ENCODE measurements at places on chromosomes 4 and X.

DNA sequence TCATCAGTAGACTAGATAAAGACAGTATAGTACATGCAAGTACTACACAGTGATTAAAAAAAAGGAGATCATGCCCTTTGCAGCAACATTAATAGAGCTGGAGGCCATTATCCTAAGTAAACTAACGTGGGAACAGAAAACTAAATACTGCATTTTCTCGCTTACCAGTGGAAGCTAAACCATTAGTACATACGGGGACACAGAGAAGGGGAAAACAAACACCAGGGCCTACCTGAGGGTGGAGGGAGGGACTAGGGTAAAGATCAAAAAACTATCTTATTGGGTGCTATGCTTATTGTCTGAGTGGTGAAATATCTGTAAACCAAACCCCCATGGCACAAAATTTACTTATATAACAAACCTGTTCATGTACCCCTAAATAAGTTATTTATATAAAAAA lies 836.9 kb downstream of the SH3BGRL start:
- no peak for DNase-seq

DNA sequence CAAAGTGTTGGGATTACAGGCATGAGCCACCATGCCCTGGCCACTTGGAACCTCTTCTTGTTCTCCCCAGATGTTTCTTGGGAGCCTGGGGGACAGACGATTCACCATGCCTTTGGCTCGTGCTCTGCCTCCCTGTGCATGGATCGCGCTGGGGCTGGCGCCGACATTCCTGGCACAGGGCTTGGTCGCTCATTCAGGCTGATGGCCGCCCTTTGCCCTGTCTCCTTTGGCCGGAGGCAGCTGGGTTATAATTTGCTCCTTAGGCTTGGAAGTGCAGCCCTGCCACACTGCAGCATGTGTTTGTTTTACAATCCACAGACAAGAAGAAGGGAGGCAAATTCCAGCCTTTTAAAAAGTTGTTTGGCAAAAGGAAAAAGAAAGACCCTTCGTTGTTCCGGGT lies 115.3 kb downstream of the AASDH start:
- DNase-seq, result no peak

DNA sequence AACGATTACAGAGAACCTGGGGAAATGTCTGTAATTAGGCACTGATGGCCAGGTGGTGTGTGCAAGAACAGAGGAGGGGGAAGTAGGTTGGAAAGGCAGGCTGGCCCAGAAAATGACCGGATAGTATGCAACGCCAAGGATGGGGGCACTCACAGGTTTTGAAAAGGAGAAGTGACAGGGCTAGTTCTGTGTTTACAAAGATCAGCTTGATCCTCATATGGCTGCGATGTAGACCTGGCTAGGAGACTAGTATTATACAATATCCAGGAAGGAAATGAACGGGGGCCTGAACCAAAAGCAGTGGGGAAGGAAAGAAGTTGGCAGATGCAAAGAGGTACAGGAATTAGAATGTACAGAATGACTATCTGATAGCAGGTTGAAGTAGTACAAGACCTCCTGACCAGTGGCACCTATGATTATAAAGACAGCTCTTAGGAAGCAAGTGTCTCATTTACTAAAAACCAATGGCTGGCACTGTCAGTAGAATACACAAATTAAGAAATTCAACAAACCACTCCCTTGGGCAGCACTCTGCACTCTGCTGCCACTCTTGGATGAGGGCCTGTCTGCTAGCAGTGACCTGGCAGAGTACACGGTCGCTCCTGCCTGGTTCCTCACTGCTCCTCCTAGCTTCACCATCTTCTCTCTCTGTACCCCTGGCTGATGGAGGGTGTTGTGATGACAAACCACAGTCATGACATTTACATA lies 14.1 kb downstream of the MFAP3L start:
- DNase-seq, result no peak

GRCh38 chr4:187109636-187110035 lies 386.0 kb upstream of the FAT1 start:
- no peak for DNase-seq

DNA sequence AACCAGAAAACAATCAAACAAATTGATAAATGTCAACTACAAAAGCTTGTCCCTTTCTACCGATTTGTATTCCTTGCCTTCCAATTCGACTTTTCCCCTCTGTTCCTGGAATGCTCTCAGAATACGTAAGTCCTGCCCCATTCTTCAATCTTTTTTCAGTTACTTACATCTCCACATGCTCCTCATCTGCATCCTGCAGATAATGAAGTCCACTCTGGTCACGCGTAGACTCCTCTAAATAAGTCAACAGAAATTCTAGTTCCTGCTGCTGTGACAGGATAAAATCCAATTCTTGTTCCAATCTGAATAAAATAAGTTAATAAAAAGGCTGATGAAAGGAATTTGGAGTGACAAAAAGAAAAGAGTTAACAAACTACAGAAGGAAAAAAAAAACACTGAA lies 34.4 kb upstream of the RBM41 start:
- DNase-seq, result no peak

GRCh38 chrX:70313503-70313902 lies 23.6 kb downstream of the KIF4A start:
- no peak for DNase-seq

DNA sequence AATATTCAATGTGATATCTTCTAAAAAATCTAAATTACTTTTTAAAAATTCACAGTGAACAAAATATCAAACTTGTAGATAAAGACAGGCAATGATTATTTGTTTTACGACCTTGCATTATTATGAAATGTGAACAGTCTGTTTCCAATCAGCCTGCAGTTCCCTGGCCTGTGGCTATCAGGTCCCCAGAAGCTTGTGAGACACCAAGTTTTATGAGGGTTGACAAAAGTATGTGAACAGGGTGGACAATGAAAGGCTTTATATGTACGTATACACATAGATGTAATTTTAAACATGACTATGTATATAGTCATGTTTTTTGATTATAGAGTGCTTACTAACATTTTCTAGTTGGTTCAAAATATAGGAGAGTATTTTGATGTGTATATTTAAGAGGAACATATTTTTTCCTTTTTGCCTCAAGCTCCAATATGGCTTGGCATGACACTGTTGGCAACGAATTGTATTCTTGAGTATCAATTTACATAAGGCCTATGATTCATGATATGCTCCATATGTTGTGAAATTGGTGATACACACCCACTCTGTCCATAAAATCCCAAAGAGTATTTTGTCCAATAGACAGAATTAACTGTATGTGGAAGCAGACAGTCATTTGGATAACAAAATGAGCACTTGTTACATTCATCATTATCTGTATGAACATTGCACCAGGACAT lies 55.7 kb downstream of the BTC start:
- DNase-seq, result no peak

DNA sequence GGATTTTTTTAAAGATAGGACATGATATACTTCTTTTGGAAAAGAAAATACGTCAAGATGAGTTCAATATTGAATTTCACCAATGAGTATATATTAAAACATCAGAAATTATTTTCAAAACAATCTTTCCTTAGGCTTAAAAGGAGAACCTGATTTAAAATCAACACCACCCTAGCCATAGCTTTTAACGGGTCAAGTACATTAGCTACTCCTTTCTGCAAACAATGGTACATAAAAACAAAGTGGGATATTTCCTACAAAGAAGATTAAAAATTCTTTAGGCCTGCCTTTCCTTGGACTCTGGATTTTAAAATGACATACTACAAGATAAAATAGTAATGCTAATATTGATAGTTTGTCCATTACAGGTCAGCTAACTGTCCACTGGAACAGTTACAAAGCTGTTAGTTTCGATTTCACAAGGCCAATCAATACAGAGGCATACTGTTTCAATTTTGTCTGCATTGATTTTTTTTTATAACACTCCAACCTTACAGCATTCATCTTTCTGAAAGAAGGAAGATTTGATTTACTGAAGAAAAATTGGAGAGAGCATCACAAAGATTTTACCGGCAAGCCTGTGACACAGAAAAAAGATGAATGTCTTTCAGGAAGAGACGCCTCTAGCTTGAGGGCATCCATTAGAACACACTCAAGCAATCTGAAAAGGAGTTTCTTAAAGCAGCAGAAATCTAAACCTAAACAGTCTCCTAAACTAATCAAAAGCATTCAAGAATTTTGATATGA lies 97.2 kb downstream of the MAB21L2 start:
- no peak for DNase-seq

- no peak for DNase-seq
Observed at GRCh38 chr4:177796841-177797240, 354.6 kb upstream of the AGA start.

DNA sequence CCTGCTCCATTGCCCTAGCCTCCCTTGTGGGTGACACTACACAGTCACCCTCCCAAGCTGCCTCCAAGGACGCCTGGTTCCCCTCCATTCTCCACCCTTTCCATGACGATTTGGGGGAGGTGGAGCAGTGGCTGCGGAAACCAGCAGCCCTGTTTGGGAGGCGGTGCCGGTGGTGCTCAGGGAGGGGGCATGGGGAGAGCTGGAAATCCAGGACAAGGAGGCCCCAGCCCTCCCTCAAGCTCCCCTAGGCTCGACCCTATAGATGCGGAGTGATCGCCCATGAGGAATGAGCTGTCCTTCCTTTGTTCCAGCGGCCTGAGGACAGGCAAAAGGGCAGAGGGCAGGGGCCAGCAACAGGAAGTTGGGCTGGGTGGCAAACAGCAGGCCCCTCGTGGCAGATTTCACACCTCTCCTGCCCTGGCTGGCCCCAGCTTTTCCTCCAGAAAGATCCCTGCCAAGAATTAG lies 3.6 kb upstream of the RENBP start:
- no peak for DNase-seq

- DNase-seq, result no peak
Observed at GRCh38 chr4:21452931-21453330, 495.6 kb downstream of the KCNIP4 start.

DNA sequence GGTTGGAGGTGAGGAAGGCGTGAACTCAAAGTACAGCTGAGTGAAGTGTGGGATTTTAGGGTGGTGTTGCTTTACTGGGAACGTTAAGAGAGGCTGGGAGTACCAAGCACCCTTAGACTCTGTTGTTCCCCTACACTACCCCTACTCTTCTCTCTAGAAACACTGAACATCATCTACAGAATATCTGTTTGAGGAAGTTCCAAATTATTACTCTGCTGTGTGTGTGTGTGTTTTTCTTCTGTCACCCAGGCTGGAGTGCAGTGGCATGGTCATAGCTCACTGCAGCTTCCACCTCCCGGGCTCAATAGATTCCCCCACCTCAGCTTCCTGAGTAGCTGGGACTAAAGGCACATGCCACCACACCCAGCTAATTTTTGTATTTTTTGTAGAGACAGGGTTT lies 76.7 kb upstream of the AP1S2 start:
- no peak for DNase-seq

DNA sequence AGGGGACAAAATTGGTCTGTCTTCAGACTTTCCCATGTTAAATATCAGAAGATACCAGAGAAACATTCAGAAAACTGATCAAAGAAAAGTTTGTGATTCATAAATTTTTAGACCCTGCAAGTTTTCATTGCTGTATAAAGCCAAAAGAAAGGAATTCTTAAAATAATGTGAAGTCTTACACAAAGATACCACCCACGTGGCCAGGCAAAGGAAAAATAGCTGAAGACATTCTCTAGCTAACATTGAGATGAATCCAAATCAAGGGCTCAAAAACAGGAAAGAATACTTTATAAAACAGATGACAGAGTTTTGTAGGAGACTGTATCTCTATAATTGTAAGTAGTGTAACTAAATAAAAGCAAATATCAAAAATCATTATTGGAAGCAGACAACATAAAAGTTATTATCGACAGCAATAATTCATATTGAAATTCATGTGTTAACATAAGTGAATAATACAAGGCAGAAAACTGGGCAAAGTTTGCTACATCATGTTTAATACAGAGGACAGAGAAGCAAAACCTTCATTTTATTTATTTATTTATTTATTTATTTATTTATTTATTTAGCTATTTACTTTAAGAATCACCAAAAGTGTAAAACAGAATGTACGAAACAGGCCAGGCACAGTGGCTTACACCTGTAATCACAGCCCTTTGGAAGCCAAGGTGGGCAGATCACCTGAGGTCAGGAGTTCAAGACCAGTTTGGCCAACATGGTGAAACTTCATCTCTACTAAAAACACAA lies 204.6 kb upstream of the SLIT2 start:
- DNase-seq, result no peak

- DNase-seq, result no peak
Observed at GRCh38 chr4:18689308-18690115, 668.0 kb upstream of the LCORL start.

GRCh38 chr4:153018684-153019083 lies 82.6 kb downstream of the FHDC1 start:
- no peak for DNase-seq

DNA sequence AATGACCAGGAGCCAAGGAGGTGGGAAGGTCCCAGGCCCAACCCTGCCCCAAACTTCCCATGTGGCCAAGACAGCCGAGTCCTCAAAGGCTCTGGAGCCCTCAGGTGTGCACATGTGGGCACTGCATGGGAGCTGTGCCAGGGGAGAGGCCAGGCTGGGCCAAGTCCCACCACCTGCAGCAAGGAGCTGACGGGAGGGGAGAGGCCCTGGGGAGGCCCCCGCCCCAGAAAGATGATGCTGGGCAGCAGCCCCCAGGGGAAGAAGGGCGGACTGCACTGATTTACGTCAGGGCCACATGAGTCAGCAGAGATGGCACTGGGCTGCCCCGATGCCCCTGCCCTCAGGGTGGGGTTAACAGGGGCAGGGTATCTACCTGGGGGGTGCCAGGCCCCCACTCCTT lies 1.4 kb downstream of the L1CAM start:
- no peak for DNase-seq

GRCh38 chrX:49949961-49950360 lies 27.6 kb downstream of the CLCN5 start:
- DNase-seq, result no peak

DNA sequence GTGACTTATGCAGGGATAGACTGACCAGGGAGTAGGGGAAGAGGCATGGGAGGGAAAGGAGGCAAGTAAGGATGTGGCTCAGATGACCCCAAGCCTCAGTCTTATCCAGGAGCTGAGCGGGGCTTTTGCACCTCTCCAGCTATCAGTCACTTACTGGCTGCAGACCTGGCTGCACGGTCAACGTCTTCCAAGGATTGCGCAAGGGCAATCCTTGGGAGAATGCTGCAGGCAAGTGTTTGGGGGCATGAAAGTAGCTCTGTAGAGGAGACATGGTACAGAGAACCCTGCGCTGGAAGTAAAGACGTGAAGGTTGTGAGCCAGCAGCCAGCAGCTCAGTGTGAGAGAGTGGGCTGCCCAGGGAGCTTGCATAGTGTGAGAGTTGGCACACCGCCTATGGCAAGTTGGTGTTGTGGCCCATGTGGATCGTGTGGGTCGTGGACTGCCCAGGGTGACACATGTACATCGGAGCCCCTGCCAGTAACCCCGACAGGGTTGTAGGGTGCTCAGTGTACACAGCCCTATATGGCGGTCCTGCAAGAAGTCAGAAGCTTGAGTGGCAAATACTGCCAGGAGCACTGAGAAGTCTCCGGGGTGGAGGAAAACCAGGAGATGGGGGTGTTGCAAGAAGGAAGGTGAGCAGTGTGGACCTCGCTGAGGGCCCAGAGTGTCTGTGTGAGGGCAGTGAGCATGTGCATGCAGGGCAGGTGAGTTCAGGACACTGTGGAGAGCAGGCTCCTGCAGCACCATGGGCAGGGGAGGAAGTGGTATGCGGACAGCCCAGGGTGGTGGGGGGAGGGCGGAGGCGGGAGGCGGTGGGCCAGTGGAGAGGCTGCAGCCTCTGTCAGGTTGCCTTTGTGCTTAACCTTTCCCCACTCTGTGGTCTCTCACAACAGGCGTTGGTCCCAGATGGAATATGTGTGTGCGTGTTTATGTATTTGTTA lies 50.9 kb downstream of the KIT start:
- no peak for DNase-seq

GRCh38 chrX:28225513-28225912 lies 244.3 kb upstream of the DCAF8L1 start:
- DNase-seq, result no peak

Measured in bone marrow (tissue), 2 donors.